COR-L47 (cell line): ENCODE measurements at places on chromosomes 3 and 15.

GRCh38 chr15:59931646-59932261, 72.4 kb upstream of the FOXB1 start:
- DNase-seq: no peak

- DNase-seq: no peak
Measured at GRCh38 chr3:44454258-44454657, 23.2 kb downstream of the ZNF445 start.

GRCh38 chr3:34277110-34277509, 478.7 kb downstream of the PDCD6IP start:
- DNase-seq: no peak

DNA sequence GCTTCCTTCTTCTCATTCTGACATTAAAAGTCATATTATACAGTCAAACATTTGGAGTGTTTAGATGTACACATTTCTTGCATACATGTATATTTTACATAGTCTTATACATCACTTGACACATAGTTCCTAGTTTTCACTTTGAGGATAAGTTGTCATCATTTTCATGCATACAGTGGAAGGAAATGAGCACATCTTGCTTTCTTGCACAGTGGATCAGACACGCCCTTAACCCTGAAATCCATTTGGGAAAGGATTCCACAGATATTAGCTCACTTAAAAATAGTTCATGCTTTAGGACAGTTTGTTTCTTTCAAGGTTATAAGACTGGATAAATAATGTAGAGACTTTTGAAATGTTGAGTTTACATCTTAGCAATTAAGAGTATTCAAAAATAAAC, 148.6 kb upstream of the MME start:
- no peak for DNase-seq

GRCh38 chr3:189204167-189204866, 32.5 kb downstream of the TPRG1 start:
- DNase-seq: no peak

- DNase-seq: peak; percentile 65
Measured at GRCh38 chr15:31308185-31308639, 18.4 kb upstream of the KLF13 start.

- DNase-seq: no peak
Measured at GRCh38 chr3:23396746-23397145, 193.6 kb downstream of the UBE2E2 start.

- DNase-seq: no peak
Measured at GRCh38 chr3:46576-46975, 150.0 kb upstream of the CHL1 start.

GRCh38 chr3:16768956-16769355, 115.8 kb upstream of the PLCL2 start:
- no peak for DNase-seq

DNA sequence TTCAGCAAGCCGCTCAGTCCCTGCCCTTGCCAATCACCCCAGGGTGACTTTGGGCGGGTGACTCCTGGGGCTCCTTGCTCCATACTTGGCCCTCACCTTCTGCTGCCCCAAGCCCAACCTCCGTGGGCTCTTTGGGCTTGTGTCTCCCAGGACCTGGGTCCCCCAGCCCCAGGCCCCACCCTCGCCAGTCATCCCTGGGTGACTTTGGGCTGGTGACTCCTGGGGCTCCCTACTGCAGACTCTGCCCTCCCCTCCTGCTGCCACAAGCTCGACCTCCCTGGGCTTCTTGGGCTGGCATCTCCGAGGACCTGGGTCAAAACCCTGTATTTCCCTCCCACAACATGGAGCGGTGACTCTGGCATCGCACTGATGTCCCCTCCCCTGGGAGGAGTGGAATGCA, 151.5 kb downstream of the GOLGA6L4 start:
- no peak for DNase-seq

DNA sequence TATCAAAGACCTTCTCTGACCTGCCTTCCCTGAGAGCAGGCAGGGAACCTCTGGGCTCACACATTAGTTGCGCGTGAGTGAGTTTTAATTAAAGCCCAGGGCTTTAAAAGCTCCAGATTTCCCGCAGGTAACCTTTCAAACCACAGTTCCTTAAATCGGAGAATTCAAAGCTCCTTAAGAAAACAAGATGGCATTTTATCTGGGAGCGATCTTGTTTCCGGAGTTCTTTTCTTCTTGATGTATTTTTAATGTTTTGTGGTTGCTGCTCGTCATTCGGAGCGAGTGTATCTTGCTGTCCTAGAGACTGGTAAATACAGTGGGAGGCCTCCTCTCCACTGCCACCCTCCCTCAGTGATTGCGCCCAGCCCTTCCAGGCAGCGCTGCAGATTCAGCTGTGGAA, 284.3 kb downstream of the CLSTN2 start:
- DNase-seq: no peak

- DNase-seq: no peak
Measured at GRCh38 chr15:65512189-65512588, 5.3 kb downstream of the DPP8 start.

DNA sequence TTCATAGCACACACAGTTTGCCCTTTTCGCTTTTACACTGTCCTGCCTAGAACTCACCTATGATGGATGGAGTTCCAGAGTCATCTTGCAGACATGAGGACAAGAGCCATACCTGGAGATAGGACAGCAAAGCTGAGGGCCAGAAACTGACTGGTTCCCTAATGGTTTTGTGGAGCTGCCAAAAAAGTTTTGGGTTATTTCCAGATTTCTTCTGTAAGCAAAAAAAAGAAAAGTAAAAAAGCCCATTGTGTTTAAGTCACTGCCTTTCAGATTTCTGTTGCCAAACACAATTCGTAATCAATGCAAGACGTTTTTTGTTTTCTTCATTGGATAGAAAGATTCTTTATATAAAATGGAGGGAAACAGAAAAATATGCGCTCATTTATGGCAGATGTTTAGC, 42.4 kb upstream of the KY start:
- DNase-seq: no peak
